Smooth muscle cell of the brain vasculature (primary cell): ENCODE measurements at places on chromosomes 13 and 19.

DNA sequence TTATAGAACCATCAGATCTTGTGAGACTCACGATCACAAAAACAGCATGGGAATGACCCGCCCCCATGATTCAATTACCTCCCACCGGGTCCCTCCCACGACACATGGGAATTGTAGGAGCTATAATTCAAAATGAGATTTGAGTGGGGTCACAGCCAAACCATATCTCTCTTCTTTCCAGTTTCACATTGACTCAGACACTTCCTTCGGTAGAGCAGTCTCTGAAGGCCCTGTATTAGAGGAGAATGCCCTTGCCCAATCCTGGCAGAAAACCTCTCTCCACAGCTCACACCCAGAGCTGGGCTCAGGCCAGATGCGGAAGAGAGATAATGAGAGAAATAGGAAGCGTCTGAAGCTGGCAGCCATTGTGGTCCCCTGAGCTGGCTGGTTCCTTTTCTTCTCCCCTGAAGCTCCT lies 72.4 kb upstream of the CLDN10 start:
- no peak for DNase-seq

- DNase-seq, result no peak
Observed at GRCh38 chr19:31278555-31279435, 70.4 kb downstream of the TSHZ3 start.

DNA sequence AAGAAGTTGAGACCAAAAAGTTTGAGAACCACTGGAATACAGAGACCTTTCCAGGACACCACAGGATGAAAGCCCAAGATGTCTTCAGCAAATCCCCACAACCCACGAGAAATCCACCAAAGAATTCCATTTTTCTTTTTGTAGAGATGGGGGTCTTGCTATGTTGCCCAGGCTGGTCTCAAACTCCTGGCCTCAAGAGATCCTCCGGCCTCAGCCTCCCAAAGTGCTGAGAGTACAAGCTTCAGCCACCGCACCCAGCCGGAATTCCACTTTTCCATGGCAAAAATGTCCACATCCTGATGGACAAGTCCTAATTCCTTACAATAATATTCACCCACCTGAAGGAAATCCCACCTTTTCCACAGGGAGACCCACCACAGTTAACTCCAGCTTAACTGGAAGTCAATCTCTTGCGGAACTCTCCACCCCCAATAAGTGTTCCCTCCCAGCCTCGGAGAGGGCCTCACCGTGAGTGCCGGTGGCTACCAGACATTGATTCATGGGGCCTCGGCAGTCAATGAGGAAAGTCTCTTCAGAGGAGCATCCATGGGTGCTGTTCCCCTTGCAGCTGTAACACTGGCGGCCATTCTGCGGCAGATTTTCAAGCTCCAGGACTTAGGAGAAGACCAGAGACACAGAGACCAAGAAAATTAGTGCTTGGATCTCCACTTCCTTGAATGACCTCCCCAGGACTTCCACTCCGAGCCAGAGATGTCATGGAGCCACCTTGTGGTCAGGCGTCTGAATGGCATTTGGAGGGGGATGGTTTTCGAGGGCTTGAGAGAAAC lies 12.3 kb upstream of the CADM4 start:
- peak; percentile 37 for DNase-seq

DNA sequence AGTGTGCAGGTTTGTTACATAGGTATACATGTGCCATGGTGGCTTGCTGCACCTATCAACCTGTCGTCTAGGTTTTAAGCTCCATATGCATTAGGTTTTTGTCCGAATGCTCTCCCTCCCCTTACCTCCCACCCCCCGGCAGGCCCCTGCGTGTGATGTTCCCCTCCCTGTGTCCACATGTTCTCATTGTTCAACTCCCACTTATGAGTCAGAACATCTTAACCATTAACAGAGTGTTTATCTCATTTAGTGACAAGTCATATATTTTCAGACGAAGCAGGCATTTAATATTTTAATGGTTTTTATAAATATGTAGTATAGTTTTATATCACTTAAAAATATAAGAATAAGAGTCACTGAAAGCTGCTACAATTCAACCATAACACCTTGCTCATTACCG lies 780.5 kb upstream of the ARGLU1 start:
- DNase-seq, result no peak

DNA sequence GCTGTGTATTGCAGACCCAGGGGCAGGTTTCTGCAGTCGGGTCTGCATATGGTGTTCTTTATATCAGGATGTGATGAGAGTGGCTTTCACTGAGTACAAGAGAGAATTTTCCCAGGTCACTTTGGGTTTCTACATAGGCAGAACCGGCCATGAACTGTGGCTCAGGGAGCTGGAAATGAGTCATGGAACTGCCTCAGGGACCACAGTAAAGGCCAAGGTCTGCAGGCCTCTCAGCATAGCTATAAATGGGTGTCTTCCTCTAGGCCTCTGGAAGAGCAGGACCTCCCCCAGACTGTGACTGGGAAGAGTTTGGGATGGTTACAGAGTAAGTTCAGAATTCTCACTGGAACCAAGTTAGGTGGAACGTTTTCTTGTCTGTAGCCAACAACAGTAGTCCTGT lies 51.8 kb upstream of the ZNF681 start:
- no peak for DNase-seq

DNA sequence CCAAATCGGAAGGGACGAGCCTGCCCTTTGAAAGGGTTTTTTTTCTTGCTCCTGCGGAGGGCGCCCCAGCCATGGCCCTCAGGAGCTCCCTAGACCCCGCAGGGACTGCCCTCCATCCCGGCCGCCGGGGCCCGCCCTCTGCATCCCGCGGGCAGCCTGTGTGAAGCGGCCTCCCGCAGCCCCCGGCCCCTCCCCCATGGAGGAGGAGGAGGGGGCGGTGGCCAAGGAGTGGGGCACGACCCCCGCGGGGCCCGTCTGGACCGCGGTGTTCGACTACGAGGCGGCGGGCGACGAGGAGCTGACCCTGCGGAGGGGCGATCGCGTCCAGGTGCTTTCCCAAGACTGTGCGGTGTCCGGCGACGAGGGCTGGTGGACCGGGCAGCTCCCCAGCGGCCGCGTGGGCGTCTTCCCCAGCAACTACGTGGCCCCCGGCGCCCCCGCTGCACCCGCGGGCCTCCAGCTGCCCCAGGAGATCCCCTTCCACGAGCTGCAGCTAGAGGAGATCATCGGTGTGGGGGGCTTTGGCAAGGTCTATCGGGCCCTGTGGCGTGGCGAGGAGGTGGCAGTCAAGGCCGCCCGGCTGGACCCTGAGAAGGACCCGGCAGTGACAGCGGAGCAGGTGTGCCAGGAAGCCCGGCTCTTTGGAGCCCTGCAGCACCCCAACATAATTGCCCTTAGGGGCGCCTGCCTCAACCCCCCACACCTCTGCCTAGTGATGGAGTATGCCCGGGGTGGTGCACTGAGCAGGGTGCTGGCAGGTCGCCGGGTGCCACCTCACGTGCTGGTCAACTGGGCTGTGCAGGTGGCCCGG lies 815 bp downstream of the MAP3K10 start:
- DNase-seq, result no peak

DNA sequence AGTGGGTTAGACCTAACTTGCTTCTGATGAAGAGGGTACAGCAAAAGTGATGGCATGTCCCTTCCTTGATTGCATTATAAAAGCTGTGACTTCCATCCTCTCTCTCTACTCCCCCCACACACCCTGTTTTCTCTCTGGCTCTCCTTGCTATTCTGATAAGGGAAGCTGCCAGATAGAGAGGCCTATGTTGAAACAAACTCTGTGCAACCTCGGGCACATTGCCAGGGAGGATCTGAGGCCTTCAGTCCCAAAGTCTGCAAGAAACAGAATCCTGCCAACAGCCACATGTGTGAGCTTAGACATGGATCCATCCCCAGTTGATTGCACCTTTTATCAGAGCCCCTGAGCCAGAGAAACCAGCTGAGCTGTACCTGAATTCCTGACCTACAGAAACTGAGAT lies 44.8 kb upstream of the ARGLU1 start:
- DNase-seq, result no peak

DNA sequence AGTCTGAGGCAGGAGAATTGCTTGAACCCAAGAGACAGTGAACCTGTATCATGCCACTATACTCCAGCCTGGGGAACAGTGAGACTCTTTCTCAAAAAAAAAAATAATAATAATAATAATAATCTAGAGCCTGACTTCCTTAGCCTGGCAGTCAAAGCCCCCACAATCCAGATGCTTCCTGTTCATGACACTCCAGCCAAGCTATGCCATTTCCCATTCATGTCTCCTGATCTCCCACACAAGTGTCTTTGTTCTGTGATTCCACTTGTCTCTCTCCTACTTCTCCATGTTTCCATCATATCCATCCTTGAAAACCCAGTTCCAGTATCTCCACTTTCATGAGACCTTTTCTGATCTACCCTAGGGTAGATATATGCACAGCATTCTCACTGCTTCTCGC lies 150.7 kb downstream of the FOXO1 start:
- DNase-seq, result no peak

DNA sequence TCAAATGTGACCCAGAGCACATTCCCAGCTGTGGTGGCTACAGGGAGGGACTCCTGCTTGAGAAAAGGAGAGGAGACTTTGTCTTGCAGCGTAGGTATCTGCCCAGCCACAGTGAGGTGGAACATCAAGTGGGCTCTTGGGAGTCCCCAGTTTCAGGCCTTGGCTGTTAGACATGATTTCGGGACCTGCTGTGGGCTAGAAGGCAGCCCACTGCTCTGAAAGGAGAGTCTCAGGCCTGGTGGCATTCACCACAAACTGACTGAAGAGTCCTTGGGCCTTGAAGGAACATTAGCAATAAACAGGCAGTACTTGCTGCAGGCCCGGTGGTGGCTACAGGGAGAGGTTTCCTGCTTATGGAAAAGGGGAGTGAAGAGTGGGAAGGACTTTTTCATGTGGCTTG lies 61.8 kb upstream of the TEX29 start:
- DNase-seq, result no peak

- no peak for DNase-seq
Observed at GRCh38 chr19:11421371-11422098, 2.4 kb upstream of the RGL3 start.

DNA sequence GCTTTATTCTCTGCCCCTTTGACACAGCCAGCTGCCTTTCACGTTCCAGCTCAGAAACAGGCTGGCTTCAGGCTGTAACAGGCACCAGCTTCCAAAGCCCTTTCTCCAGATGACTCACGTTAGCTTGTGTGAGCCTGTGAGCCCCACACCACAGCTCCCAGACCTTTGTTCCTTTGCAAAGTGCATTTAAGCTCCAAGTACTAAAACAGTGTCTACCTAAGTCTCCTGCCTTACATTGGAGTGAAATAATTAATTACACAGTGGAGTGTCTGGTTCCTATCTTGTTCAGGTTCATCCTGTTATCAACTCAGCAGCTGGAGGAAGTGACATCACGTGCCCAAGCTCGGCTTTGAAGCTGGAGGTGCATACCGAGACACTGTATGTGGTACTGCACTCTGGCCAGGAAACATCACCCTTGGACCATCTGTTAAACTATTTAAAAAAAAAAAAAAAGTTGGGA lies 475.8 kb downstream of the FOXO1 start:
- peak; percentile 36 for DNase-seq

GRCh38 chr19:55068950-55069864 lies 6.3 kb upstream of the RDH13 start:
- no peak for DNase-seq

GRCh38 chr19:35260694-35261304 lies 8.0 kb upstream of the USF2 start:
- no peak for DNase-seq

- no peak for DNase-seq
Observed at GRCh38 chr13:27549406-27549981, 70.8 kb downstream of the LNX2 start.
